Activated T-cell treated with anti-CD3 and anti-CD28 coated beads, Interleukin-2, amount 50 U/mL, for 72 hours (primary cell): ENCODE measurements at places on chromosomes 2 and 18. TPM values are rescaled to one million over a fixed set of nuclear protein-coding genes. Genes with fewer than 3 reads are reported as not detected.
A peak's percentile ranks its signal among the peaks of the same experiment; 100 is the strongest.

- DNase-seq, result peak; percentile 17
These were observed 10.9 kb downstream of the TRIP12 start for GRCh38 chr2:229910832-229911412.

- DNase-seq, result no peak
These were observed 208.2 kb upstream of the STK17B start for GRCh38 chr2:196379600-196379999.

The ATP8B1 gene
- total RNA-seq, result not detected

The PCARE gene
- not detected for total RNA-seq
